Right atrium auricular region (tissue), 2 donors: ENCODE measurements at places on chromosomes 7 and 10. TPM values are rescaled to one million over a fixed set of nuclear protein-coding genes. Genes with fewer than 3 reads are reported as not detected.

GRCh38 chr7:6558837-6559236 lies 7.6 kb upstream of the GRID2IP start:
- no peak for DNase-seq

GRCh38 chr7:45389073-45389872 lies 184.9 kb upstream of the ADCY1 start:
- peak; percentile 30 for DNase-seq

DNA sequence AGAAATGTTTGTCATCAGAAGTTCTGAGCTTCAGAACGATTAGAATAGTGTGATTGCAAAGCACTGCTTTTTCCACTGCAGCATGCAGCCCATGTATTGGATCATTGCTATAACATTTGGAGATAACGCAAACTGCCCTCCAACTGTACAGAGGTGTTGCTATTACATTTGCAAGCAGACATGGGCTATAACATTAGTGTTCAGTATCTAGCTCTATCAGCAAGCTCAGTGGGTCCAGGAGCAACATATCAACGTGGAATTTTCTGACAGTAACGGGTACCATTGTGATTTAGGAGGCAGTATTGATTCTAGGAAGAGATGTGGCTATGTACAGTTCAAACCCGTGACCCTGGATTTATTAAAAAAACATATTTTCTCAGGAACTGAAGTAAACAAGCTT lies 75.8 kb downstream of the AGMO start:
- no peak for DNase-seq

DNA sequence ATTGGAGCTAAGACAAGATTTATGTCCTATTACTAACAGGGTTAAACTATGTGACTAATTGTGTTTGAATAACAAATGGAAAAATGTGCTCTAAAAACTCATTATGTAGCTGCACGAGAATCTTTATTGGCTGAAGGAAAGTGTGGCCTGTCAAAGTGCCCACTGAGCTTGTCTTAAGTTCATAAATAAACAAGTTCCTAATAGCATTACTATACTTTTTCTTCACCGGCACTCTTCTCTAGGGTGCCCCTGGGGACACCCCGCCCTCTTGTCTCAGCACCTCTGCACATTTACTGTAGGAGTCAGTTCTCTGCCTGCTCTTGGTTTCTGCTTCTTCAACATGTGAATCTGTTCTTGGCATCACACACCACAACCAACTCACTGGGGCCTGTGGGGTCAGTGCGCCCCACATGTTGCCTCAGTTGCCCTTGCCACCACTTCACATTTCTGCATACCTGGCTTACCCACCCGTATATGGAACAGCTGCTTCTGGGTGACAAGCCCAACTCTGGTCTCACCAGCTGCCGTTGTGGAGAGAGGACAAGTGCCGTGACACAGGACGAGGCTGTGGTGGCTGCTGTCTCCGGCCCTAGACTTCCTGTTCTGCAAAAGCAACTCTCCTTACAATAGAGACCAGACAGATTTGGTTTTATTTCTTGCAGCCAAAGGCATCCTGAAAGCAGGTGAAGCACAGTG lies 96.3 kb upstream of the DDC start:
- no peak for DNase-seq

DNA sequence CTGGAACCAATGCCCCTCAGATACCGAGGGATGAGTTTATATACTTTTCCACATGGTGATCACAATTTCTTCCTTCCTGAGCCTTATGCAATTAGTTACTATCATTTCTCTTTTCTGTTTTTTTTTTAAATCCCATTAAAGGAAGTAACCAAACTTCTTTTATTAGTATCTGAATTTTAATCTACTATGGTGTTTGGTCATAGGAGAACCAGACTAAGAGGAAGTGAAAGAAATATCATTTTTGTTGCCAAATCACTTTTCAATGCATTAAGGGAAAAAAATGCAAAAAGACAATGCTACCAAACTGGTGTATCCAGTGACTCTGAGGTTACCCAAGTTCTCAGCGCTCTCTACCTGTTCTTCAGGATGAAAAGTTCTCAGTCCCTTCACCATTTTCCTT lies 167.7 kb downstream of the NXPH1 start:
- no peak for DNase-seq

GRCh38 chr7:30022991-30023390 lies 3.5 kb downstream of the FKBP14 start:
- no peak for DNase-seq

GRCh38 chr10:127899766-127900387 lies 7.0 kb upstream of the PTPRE start:
- DNase-seq: no peak

DNA sequence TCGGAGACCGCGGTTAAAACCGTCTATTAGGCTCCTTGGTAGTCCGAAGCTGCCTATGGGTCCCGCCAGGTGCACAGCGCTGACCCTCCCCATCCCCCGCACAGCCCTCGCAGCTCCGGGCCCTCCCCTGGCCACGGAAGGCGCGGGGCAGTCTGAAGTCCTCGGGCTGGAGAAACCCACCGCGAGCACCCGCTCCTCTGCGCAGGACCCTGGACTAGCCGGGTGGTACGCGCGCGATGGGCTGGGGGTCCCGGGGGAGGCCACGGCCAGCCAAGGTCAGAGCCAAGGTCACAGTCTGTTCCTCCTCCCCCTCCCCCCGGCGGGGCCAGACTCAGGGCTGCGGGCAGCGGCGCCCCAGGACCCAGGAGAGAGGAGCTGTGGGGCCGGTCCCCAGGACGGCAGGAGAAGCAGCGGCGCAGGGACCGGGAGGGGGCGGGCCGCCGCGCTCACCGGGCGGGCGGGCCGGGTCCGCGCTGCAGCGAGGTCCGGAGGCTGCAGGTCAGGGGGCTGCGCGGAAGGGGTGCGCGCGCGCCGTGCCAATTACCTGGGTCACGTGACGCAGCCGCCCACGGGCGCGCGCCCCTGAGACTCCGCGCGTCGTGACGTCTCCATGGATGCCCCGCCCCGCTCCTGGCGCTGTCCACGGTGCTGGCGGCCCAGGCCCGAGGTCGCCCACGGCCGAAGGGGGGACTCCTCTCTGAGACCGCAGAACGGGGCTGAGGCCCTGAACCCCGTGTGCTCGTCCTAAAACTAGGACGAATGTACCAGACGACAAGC lies at the start of gene OGDHL:
Gene OGDHL, minus strand, starts transcription at position 535 of the 777 bp plus-strand sequence. CDS start 3,731 bp downstream, outside the sequence.
- DNase-seq: no peak

DNA sequence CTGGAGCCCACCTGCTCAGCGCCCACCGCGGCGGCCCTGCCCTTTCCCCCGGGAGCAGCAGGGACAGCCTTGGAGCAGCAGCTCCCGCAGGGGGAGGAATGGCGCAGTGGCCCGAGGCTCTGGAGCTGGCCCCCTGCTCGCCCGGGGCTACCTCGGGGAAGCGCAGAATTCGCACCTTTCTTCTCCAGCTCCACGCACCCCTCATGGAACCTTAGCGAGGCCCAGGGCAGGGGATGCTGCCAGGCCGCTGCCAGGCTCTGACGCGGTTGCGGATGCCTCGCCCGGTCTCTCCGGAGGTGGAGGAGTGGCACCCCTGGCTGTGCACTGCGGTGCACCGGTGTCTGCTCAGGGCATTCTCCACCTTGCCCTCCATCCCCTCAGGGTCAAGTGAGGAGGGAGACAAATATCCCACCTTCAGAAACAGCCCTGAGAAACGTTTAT lies 84.9 kb upstream of the MKI67 start:
- DNase-seq: no peak

- DNase-seq: no peak
These were observed 3.0 kb downstream of the GSAP start for GRCh38 chr7:77413128-77413527.

The SEMA3D gene
- total RNA-seq: 1.4 TPM

DNA sequence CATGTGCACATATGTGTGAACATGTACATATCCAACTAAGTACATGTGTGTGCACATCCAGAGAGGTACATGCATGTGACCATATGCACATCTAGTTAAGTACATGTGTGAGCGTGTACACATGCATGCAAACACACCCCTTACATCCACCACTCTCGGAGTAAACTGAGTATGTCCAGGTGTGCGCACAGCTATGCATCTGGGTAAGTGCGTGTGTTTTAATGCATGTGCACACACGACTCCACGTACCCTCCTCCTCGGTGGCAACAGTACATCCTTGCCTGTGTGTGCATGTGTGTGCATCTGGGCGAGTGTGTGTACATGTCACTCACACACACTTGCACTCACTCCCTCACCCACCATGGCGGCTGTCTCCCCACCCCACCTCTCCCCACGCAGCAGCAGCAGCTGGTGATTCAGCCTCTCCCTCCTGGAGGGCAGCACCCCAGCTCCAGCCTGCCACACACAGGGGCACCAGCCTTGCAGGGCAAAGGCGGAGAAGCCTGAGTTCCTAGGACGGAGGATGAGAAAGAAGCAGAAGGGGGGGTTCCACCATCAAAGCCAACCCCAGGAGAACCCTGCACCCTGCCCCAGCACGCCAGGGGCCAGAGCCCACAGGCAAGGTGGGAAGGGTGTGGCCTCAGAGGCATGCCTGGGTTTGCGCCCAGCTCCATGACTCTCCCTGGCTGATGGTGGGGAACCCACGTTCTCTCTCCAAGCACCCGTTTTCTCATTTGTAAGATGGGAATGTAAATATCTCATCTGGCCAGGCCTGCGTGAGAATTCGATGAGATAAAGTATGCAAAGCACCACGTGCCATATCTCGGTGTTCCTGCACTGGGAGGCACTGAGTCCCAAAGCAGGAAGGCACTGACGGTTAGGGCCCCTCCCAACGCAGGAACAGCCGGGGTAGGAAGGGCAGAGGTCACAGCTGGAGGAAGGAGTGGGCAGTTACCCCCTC lies 27.7 kb upstream of the DNAAF5 start:
- no peak for DNase-seq

The ST7 gene
- total RNA-seq: 45.4 TPM

- no peak for DNase-seq
These were observed 36.1 kb downstream of the LRRN3 start for GRCh38 chr7:111126987-111127386.

The SPDYE1 gene
- not detected for total RNA-seq

- DNase-seq: no peak
These were observed 41.4 kb downstream of the EXOC4 start for GRCh38 chr7:133294234-133294633.

GRCh38 chr7:28686418-28686800 lies 271.7 kb downstream of the TRIL start:
- DNase-seq: no peak

- DNase-seq: no peak
These were observed 180.8 kb downstream of the CCDC71L start for GRCh38 chr7:106480161-106480579.

- DNase-seq: peak; percentile 52
These were observed 103.9 kb upstream of the LEP start for GRCh38 chr7:128137181-128137580.

The C10orf67 gene
- 0.44 TPM for total RNA-seq

DNA sequence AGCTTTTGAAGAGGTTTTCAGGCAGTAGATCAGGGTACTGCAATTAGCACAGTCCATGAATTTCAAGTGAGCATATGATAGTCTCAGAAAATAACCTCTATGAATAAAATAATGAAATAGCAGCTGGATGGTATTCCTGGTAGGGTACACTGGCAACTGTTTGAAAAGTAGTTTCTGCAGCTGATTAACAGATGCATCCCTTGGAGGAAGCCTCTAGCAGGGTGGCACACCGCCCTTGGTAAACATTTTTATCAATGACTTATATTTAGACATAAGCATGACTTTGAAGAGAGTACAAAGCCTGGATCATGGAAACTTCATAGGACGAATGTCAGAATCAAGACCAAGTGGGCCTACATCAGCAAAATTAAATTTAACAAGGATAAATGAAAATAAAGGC lies 26.8 kb downstream of the WNT16 start:
- DNase-seq: no peak

GRCh38 chr7:28452681-28453080 lies 40.4 kb downstream of the CREB5 start:
- DNase-seq: no peak

DNA sequence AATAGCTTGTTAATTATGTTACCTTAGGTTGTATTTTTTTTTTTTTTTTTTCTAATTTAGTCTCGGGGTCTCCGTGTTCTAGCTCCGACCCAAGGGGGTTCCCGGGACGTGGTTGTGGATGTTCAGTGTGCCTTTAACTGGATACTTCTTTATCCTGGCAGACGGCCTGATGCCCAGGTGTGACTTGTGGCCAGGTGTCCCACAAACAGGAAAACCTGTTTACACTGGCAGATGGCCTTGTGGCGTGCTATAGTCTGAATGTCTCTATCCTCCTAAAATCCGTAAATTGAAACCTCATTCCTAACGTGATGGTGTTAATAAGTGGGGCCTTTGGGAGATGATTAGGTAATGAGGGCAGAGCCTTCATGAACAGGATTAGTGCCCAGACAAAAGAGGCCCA lies 546.4 kb upstream of the C7orf33 start:
- no peak for DNase-seq

GRCh38 chr7:88217675-88218428 lies 2.0 kb downstream of the SRI start:
- no peak for DNase-seq

- no peak for DNase-seq
These were observed 102.4 kb upstream of the SVIL start for GRCh38 chr10:29737074-29737593.

The GCK gene
- 11.1 TPM for total RNA-seq

DNA sequence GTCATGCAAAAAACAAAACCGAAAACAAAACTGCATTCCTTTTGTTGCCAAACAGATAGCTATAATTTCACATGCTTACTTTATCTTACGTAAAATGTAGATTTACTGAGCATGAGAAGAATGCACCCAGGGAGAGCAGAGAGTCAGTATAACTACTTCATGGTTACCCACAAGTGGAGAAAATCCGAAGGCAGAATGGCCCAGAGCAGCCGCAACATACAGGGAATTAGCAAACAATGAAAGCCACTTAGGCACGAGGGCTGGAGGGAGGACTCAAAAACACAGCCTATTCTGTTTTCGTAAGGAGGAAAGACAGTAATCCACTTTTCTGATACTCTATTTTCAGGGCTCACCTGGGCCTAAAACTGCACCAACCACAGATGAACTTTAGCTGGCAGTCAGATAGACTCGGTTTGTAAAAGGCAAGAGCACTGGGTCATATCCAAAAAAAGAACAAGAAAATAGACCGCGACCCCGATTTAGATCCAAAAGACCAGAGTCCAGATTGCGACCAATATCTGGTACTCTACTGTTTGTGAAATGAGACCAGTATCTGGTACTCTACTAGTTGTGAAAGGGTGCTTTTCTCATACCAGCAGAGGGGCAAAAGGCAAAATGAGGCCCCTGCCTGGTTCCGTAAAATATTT lies 1.3 kb downstream of the ITPRIP start:
- DNase-seq: no peak

- no peak for DNase-seq
These were observed 169.4 kb downstream of the KIAA1217 start for GRCh38 chr10:24378126-24378920.

GRCh38 chr7:111671927-111672326 lies 109.6 kb upstream of the IMMP2L start:
- no peak for DNase-seq

GRCh38 chr7:133391206-133391605 lies 138.3 kb downstream of the EXOC4 start:
- no peak for DNase-seq

The TSPAN13 gene
- 5.1 TPM for total RNA-seq

DNA sequence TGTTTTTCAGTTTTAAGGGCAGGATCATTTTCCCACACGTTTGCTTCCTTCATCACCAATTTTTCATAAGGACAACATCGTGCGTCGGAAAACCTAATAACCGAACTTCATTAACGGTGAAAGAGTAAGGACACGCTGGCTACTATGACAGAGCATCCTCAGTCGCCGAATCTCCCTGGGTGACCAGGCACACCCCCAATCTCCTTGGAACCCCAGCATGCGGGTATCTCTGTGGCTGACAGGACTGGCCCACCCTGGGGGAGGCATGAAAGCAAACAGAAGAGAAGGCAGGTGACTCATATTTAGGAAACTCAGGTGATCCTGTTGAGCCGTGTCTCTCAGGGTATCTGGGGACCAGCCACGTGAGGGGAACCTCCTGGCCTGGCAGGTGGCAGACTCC lies 134.2 kb downstream of the DIP2C start:
- no peak for DNase-seq

- DNase-seq: no peak
These were observed 102.6 kb upstream of the NRBF2 start for GRCh38 chr10:63030536-63030935.
